ENCODE measurements at places on chromosomes 2 and 18.
A peak's percentile ranks its signal among the peaks of the same experiment; 100 is the strongest.

DNA sequence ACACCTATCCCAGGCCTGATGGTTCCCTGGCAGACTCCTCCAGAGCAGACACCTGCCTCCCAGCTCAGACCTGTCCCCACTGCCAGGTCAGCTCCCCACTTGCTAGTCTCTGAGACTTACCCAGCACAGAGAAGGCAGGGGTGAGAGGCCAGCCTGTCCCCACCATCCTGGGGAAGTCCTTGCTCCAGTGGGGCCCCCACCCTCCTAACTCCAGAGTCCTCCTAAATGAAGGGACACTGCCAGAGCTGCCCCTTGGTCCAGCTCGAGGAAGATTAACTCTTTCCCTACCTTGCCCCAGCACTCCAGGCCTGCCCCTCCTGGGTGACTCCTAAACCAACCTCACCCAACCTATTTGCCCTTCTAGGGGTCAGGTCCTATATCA is 30.4 kb upstream of the TNS1 start:
- DNase-seq = no peak

DNA sequence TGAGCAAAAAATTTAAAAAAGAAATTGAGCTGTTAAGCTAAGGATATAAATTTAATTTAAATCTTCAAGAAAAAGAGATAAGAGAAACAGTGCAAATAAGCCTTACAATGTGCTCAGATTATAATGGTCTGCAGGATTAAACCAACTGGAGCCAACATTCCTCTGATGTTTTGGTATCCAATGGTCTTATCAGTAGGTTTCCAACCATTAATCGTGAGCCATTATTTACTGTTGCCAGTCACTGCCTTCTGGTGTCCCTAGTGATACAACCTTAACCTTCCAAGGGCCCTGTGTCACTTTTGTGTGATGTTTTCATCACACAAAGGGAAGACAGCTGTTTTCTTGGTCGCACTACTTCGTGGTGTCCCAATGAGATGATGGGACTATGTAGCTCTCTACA is 134.5 kb upstream of the CTAGE1 start:
- no peak for DNase-seq

- DNase-seq = no peak
These were observed 40.6 kb upstream of the GCFC2 start for GRCh38 chr2:75751360-75751759.

GRCh38 chr2:7660816-7661215 is 743.6 kb downstream of the RNF144A start:
- DNase-seq = no peak

DNA sequence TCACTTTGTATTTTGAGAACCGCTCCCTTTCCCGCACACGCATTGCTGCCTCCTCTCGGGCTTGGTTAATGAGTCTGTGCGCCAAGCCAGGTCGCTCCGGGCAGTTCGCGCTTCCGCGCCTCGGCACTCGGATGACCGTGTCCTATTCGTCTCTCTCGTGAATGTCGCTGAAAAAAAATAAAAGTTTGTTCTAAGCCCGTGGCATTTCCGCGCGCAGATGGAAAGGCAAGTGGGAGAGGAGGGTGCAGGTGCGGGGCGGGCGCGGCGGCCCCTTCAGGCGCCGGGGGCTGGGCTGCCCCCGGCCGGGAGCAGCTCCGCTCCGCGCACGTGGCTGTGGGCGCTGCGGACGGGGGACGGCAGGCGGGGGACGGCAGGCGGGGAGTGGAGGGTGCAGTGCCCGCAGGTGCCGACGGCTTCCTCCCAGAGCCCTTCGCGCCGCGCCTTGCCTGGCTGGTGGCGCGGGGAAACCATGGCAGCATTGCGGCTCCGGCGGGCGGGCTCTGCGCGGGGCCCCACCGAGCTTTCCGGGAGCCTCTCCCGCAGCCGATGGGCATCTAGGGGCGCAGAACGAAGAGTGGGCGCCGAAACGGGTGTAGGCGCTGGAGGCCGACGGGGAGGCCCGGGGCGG is 159.6 kb upstream of the SIX2 start:
- DNase-seq = peak; percentile 71

DNA sequence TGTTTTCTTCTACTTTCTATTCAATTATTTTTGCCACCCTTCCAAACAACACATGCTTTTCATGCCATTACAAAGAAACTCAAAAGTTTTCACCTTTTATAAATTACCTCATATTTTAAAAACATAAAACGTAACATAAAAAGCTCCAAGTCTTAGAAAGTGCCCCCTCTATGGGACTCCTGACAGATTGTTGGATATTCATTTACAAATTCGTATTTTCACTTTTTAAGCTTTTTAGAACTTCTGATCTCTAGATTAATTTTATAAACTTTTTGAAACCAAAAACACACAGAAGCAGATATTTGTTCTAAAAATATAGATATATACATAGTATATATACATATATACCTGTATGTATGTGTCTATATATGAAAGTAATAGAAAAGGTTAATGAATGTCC is 1.5 kb downstream of the COL5A2 start:
- no peak for DNase-seq
